Endothelial cell (in vitro differentiated cells): ENCODE measurements at places on chromosomes 7 and 10. TPM values are rescaled to one million over a fixed set of nuclear protein-coding genes. Genes with fewer than 3 reads are reported as not detected.

The MYL10 gene
- total RNA-seq = not detected

The ALOX5 gene
- 0.18 TPM for total RNA-seq

The FRMD4A gene
- total RNA-seq = 68.9 TPM

The POU6F2 gene
- total RNA-seq = 1.1 TPM

The CFAP43 gene
- total RNA-seq = 0.56 TPM

The C10orf143 gene
- total RNA-seq = 3.4 TPM

The ZNF804B gene
- total RNA-seq = not detected

The SPDYE6 gene
- total RNA-seq = not detected

The NRP1 gene
- total RNA-seq = 486 TPM

The HOXA13 gene
- total RNA-seq = not detected

The SLC18A3 gene
- total RNA-seq = 0.72 TPM

The LDB1 gene
- total RNA-seq = 160 TPM

DNA sequence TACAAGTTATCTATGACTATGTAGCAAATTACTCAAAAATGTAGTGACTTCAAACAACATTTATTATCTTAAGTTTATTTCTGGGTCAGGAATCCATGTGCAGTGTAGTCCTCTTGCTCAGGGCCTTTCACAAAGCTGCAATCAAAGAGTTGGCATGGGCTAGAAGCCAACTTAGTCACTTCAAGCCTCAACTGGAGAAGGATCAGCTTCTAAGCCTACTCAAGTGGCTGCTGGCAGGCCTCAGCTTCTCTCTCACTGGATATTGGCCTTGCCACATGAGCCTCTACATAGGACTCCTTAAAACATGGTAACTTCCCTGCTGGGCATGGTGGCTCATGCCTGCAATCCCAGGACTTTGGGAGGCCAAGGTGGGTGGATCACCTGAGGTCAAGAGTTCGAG is 5.0 kb upstream of the NFE2L3 start:
- DNase-seq = no peak

DNA sequence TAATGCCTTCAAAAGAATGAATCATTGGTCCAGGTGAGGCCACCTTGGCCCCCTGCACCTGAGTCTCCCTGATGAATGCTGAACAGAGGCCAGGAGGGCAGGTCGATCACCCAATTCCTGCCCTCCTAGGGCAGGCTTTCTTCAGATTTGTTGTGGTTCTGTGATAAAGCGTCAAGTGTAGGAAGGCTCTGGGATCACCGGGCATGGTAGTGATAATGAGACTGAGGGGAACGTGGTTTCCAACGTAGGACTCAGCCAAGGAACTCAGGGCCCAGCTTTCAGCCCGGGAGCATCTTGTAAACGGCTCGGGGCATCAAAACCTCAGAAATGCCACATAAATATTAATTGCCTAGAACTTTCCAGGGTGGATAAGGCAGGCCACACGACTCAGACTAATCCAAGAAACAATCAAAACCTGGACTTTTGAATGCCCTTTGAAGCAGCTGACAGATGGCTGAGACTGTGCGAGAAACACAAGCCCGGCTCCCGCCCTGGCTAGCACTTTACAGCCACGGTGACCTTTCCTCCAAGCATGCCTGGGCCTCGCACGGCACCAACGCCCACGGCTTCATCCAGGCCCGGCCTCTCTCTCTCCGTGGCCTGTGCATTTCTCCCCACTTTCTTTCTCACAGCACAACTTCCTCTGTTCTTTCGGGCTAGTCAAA is 239.3 kb upstream of the GRB10 start:
- no peak for DNase-seq

GRCh38 chr7:113487925-113488731 is 369.8 kb upstream of the SMIM30 start:
- no peak for DNase-seq

DNA sequence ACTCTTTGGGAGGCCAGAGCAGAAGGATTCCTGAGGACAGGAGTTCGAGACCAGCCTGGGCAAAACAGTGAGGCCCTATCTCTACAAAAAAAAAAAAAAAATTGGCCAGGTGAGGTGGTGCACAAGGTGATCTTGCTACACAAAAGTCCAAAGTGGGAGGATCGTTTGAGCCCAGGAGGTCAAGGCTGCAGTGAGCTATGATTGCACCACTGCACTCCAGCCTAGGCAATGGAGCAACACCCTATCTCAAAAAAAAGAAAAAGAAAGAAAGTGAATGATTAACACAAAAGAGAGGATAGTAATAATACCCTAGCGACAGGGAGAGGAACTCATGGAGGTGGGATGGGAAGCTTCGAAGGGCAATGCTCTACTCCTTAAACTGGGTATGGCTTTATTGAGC is 30.4 kb downstream of the TMEM176B start:
- DNase-seq = no peak

GRCh38 chr10:89799573-89799972 is 98.2 kb downstream of the KIF20B start:
- DNase-seq = no peak

DNA sequence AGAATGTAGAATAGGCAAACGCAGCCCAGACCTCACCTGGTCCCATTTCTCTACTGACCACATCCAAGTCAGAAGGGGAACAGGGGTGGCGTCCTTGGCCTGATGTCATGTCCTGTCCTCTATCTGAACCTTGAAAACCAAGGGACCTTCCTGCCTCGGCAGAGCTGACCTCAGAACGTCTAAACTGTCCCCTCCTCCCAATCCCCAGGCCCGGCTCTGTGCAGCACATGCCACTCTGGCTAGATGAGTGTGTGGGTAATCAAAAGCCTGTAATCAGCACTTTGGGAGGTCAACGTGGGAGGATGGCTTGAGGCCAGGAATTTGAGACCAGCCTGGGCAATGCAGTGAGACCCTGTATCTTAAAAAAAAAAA is 46.5 kb upstream of the ZNF479 start:
- no peak for DNase-seq

DNA sequence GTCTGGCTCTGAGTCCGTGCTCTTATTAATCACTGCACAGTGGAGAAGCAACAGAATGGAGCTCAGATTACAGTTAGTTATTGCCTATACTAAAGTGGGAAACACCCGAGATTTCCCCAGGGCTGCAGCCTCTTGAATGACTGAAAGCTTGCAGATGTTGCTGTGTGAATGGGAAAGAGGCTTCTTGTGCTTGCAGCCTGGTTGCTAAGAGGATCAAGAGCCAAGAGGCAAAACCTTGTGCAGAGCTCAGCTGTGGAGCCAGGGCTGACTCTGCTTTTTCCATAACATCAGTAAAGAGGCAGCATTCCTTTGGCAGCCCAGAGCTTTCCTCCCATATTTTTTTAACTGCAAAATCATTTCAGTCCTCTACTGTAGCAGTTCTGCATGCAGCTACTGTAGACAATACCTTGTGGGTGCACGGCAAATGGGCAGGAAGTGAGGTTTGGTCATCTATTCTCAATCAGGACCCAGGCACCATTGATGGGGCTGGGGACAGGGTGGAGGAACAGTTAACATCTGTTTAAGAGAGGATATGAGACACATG is 86.5 kb downstream of the RALA start:
- DNase-seq = no peak

DNA sequence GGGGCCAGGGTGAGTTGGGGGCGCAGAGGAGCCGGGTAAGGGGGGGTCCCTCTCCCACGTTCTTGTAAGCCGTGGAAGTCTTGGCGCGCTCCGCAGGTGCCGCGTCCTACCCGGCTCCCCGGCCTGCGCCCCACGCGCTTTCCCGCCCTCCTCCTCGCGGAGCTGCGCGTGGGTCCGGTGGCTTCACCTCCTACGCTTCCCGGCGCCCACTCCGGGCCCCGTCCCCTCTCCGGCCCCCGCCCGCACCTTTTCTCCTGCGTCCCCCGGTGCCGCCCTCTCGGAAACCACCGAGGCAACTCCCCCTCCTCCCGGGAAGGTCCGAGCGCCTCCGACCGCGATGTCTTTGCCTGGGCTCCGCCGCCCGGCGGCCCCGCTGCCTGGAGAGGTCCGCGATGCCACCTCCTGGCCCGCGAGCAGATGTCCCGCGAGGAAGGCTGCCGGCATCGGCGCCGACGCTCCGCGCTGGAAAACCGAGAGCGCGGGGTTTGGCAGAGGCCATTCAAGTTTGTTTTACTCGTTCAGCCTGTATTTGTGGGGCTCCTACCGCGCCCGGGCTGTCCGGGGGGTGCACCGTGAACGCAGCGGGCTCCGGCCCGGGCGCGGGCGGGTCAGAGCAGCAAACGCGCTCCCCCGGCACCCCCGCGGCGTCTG is 2.4 kb upstream of the NKX6-2 start:
- peak; percentile 41 for DNase-seq

DNA sequence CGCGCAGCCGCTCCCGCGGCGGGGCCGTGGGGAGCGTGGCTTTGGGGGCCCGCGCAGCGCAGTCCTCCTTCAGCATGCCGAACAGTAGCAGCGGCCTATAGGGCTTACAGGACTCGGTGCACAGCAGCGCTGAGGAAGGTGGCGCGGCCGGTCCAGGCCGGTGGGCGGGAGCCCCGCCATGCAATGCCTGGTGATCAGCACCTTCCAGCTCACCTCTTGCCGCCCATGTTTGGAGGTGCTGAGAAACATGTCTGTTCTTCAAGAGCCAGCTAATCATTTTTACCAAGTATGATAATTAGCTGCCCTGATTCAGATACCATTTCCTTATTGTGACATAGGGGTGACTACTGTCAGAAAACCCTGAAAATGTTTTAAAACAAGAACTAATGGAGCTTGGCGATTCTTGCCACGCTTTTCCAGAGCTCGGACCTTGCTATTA is 33.5 kb upstream of the SFTPD start:
- peak; percentile 23 for DNase-seq

- no peak for DNase-seq
Observed at GRCh38 chr10:114553436-114553835, 104.6 kb downstream of the ABLIM1 start.

DNA sequence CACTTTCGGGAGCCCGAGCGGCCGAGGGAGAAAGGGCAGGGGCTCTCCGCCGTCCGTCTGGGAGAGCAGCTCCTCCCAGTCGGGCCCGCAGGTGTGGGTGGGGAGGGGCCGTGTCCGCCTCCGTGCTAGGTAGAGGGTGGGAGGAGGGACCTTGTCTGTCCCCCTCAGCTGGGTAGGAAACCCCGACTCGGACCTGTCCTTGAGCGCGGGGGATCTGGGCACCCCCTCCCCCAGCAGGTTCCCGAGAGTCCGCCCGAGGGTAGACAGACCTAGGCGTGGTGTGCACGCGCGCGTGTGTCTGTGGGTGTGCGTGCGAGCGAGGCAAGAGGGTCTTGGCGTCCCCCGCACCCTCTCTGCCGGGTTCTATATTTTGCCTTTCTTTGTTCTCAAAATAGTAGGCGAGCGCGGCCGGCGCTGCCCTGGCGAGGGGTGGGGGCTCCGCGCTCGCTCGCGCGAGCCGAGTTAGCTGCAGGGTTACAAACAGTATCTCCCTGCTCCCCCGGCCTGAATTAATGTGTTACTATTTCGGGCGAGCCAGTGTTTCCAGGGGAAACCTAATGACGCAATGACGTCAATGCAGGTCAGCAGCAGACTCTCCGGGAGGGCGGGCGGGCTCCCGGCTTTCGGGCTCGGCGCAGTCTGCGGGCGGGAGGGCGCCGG is 73.9 kb upstream of the LEP start:
- peak; percentile 26 for DNase-seq

- DNase-seq = no peak
Observed at GRCh38 chr10:15448598-15448997, 77.5 kb upstream of the FAM171A1 start.

GRCh38 chr10:48306870-48307710 is 613 bp downstream of the MAPK8 start:
- DNase-seq = peak; percentile 71

GRCh38 chr10:109861081-109861480 is 62.2 kb downstream of the XPNPEP1 start:
- DNase-seq = no peak

DNA sequence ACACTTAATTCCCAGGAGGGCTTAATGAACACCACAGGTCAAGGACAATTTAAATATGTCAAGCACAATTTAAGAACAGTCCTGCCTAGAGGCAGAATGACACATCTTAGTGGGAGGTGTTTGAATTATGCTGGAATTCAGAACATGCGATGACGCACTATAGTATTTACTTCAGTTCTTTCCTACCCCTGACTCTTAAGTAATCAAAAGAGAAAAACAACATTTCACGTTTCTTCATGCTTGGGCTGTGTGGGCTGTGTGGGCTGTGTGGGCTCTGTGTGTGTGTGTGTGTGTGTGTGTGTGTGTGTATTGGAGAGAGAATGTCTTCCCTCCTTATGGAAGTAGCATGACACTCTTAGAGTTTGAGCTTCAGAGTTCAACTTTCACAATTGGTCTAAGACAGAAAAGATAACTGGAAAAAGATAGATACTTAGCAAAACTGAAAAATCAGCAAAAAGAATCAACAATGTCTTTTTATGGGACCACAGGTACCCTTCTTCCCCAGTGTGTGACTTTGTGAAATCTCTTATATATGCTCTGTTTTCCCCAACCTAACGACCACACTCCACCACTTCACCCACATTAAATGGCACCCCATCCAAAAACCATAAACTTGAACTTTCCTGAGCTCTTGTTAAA is 33.7 kb upstream of the CABCOCO1 start:
- DNase-seq = no peak

GRCh38 chr7:55052741-55053427 is 34.1 kb downstream of the EGFR start:
- DNase-seq = no peak

DNA sequence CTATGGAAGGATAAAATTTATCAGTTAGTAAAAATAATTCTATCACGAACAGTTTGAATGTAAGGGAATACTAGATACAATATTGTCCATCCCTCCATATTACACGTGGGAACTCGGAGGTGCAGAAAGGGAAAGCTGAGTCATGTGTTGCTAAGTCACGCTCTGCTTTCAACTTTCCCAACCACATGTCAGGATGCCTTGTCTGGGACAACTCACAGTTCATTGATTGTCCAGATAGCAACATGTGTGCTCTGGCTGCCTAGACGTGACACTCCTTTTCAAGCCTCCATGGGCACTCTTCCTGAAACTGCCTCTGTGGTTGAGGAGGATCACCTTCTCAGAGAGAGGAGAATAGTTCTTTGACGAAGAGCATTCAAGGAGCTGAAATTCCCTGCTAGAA is 808.1 kb downstream of the GRID1 start:
- DNase-seq = no peak

GRCh38 chr7:51543801-51544553 is 227.4 kb upstream of the COBL start:
- no peak for DNase-seq

- DNase-seq = no peak
Observed at GRCh38 chr7:93117852-93118530, at the start of gene SAMD9. TSS of gene SAMD9 (minus strand) at chr7:93117979. CDS start at chr7:93106097, 11,882 bp downstream.

GRCh38 chr7:116829493-116829892 is 32.9 kb upstream of the CAPZA2 start:
- no peak for DNase-seq

DNA sequence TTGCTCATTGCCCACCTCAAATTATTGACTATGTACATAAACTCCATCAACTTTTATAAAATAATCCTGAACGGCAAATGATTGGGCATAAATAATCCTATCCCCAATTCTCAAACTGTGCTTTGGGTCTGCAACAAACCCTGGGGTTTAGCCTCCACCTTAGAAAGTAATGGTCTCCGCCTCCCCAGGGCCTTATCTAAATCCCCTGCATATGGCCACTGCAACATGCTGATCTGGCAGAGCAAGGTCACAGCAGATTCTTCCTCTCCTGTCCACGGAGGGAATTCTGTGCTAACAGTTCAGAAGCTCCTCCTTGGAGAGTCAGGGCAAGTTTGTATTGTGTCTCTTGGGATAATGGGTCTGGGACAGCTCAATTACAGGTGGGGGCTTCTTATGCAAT is 18.4 kb downstream of the FXYD4 start:
- DNase-seq = no peak
